ENCODE measurements at places on chromosomes 2 and 18. TPM values are rescaled to one million over a fixed set of nuclear protein-coding genes. Genes with fewer than 3 reads are reported as not detected.

The ABCG8 gene
- total RNA-seq, result not detected

The TMEM163 gene
- 1.6 TPM for total RNA-seq

The CROCC2 gene
- not detected for total RNA-seq

The SP140 gene
- total RNA-seq, result 1.8 TPM

The LIMS3 gene
- 13.5 TPM for total RNA-seq

The ACSL3 gene
- 136 TPM for total RNA-seq

The DUSP19 gene
- 9.6 TPM for total RNA-seq

The CFAP65 gene
- total RNA-seq, result not detected

The IL36A gene
- total RNA-seq, result not detected

The QPCT gene
- total RNA-seq, result 7.9 TPM

The HS1BP3 gene
- 19.0 TPM for total RNA-seq

The CASP8 gene
- total RNA-seq, result 29.9 TPM

The PRADC1 gene
- total RNA-seq, result 13.0 TPM

- no peak for DNase-seq
These were observed 84.5 kb downstream of the PTRHD1 start for GRCh38 chr2:24708537-24709152.

GRCh38 chr2:100197631-100198153, 55.3 kb upstream of the AFF3 start:
- DNase-seq, result peak; percentile 26

GRCh38 chr2:77512507-77512906, 9.7 kb downstream of the LRRTM4 start:
- DNase-seq, result no peak

DNA sequence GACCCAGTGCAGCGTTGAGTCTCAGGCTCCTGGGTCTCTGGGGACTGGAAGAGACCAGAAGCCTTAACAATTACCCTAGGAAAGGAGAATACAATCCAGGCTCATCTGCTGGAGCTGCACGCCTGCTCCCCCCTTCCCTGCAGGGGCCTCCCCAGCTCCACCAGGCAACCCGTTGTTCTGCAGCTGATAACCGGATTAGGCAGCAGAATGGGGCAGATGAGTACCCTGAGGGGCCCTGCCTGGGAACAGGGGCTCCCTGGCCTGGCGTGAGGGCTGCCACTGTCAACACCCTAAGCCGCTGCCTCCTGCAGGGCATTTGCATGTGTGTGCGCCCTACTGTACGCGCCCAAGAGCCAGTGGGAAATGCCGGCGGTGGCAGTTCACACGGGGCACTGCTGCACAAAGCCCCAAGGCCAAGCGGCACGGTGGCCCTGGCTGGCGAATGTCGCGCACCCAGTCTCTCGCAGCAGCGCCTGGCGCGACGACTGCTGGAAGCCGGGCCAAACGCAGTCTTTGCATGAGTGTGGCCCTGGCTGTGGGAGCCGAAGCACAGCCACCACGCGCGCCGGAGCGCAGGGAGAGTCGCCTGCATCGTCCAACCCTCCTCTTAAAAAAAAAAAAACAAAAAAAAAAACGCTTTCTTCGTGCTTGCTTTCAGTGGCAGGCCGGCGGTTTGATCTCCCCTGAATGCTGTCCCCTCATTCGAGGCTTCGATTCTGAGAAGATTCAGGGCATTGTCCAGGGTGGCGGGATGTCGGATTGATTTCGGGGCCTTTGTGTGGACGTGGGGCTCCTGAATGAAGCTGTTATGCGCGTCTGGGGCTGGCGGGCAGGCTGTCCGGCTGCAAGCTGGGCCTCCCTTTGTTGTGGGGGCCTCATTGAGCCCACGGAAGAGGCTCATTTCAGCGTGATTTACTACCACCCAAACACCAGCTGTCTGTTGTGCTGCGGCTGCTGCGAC, 63.8 kb downstream of the SETBP1 start:
- no peak for DNase-seq

- DNase-seq, result no peak
These were observed 1.5 kb downstream of the INO80D start for GRCh38 chr2:206084439-206084869.

- DNase-seq, result no peak
These were observed 1.9 kb downstream of the PTMA start for GRCh38 chr2:231709981-231710798.

GRCh38 chr2:191866675-191867506, 20.0 kb upstream of the CAVIN2 start:
- peak; percentile 61 for DNase-seq

DNA sequence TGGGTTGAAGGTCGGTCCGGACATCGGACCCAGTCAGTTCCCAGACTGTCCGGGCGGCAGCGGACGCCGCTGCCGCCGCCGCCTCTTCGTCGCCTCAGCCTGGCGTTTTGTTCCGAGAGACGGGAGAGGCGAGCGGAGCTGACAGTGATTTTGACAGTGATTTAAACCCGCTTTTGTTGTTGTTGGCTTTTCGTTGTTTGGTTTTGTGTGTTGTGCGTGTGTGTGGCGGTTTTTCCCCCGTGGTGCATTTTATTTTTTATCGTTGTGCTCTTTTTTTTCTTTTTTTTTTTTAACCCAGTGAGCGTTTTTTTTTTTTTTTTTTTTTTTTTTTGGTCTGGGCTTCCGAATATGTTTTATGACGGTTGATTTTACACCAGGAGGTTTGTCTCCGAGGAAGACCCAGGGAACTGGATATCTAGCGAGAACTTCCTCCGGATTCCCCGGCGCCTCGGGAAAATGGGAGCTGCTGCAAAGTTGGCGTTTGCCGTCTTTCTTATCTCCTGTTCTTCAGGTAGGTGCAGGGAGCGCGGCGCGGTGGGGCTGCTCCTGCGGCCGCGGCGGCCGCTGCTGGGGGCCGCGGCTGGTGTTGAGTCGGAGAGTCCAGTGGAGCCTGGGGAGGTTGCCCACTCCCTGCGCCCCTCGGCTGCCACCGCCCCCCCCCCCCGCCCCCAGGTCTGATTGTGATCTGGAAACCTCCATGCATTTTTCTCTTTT, at the start of gene ACVR2A:
TSS of gene ACVR2A (plus strand) at position 333 of the 714 bp plus-strand sequence. CDS start at position 457, 124 bp downstream.
- no peak for DNase-seq

DNA sequence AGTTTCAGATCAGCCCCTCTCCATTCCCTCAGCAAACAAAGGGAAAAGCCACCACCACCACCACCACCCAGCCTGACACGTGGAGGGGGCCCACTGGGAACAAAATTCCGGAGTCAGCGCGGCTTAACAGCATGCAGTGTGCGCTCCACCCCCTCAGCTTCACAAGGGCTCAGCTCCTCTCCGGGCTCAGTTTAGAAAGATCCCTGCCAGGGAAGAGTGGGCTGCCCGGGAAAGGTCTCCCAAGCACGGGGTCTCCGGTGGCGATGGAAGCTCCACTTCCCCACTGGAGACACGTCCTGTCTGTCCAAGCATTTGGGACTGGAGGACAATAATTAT, 55.7 kb downstream of the SNORC start:
- no peak for DNase-seq

- no peak for DNase-seq
These were observed 9.0 kb downstream of the TBR1 start for GRCh38 chr2:161424891-161425727.

- no peak for DNase-seq
These were observed 36.2 kb upstream of the IGFBP2 start for GRCh38 chr2:216596980-216597509.

DNA sequence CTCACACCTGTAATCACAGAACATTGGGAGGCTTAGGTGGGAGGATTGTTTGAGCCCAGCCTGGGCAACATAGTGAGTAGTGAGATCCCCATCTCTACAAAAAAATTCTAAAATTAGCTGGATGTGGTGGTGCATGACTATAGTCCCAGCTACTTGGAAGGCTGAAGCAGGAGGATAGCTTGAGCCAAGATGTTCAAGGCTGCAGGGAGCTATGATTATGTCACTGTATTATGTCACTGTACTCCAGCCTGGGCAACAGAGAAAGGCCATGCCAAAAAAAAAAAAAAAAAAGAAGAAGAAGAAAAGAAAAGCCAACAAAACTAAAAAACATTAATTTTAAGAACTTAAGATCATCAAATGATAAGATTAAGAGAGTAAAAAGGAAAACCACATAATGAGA, 17.4 kb upstream of the NCOA1 start:
- DNase-seq, result no peak

DNA sequence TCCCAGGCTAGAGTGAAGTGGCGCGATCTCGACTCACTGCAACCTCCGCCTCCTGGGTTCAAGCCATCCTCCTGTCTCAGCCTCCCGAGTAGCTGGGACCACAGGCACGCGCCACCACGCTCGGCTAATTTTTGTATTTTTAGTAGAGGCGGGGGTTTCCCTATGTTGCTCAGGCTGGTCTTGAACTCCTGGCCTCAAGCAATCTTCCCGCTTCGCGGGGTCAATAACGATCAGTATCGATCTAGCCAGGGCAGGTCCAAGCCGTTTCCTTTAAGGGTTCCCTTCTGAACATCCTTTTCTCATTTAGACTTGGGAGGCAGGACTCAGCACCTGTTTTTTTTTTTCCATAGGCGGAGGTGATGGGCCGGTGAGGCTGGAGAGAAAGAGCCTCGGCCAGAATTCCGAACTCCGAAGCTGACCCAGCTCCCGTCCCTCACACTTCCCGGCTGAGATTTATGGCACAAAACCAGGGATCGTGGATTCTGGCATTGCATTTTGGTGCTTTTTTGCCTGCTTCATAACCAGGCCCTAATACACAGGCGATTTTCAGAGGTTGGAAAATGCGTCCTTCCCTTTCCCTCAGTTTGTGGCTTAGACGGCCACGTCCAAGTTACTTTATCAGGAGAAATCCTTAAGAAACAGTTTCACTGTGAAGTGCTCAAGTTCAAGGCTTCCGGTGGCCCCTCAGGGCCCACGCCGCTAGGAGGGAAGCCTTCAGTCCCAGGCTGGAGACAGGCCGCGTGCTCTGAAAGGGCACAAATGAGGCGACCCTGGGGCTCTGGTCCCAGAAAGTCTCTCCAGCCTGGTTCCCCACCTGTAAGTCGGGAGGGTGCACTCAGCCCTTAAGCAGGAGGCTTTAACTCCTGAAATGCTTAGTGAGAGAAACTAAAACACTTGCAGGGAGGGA, 998 bp upstream of the SLC66A3 start:
- DNase-seq, result no peak

GRCh38 chr2:3100386-3100785, 277.2 kb downstream of the EIPR1 start:
- no peak for DNase-seq

GRCh38 chr2:215365184-215365658, 53.4 kb downstream of the ATIC start:
- no peak for DNase-seq

- no peak for DNase-seq
These were observed 829.1 kb upstream of the CNTNAP5 start for GRCh38 chr2:123195957-123196356.

GRCh38 chr2:88074854-88075292, 7.2 kb downstream of the SMYD1 start:
- DNase-seq, result no peak

GRCh38 chr18:8966821-8967220, 135.7 kb upstream of the NDUFV2 start:
- DNase-seq, result no peak

DNA sequence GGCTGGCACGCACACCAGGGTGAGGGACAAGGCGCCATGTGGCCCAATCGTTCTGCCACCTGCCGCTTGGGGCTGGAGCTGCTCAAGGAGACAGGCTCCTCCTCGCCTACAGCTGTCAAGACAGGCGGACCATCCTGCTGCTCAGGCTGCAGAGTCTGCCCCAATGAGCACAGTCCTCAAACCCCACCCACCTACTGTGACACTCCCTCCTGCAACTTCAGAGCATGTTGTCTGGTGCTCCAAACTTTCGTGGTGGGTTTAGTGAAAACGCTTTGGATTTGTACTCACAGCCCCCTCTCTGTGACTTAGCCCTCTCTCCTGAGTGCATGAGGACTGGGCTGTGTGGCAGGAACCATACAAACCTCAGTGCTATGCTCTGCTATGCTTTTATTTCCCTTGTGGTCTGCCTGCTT, 23.2 kb upstream of the SLC35F6 start:
- no peak for DNase-seq

DNA sequence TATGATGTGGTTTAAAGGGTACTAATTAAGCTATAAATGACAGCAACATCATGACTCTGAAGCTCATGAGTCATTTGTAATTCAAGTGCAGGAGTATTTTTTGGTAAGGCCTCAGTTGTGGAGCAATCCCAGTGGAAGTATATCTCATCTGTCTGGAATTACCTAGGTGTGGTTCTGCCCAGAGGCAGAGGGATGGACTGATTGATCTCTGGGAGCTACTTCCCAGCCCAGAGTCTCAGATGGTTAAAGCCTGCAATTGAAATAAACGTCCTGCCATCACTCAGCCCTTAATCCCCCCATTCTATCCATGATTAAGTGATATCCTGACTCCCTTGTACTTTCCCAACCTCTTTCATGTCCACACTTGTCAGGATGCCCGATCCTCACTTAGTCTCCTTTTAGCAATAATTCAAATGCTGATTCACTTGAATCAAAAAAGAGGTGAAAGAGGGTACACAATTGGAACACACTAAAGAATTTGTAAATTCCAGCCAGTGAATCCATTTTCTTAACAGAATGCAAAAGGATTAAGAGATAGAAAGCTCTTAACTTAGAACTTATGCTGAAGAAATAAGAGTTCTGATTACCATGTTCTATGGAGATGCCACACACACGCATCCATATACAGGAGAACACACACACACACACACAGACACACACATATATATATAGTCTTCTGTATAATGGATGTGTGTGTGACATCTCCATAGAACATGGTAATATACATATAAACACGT, 664.4 kb downstream of the NYAP2 start:
- no peak for DNase-seq

DNA sequence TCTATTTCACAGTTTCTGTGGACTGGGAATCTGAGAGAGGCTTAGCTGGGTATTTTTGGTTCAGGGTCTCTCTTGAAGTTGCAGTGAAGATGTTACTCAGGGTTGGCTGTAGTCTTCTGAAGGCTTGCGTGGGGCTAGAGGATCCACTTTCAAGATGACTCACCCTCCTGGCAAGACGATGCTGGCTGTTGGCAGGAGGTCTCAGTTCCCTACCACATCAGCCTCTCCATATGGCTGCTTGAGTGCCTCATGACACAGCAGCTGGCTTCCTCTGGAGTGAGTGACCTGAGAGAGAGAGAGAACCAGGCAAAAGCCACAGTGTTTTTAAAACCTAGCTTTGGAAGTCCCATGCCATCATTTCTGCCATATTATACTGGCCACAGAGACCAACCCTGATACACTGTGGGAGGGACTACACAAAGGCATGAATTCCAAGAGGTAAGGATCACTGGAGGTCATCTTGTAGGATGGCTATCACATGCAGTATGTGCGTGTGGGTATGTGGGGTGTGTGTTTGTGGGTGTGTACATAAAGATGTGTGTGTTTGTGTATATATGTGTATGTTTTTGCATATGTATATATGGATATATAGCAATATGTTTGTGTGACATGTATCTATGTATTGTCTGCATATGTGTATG, 25.1 kb downstream of the DNPEP start:
- DNase-seq, result no peak

Data from urinary bladder (tissue), 4 donors.